Foreskin keratinocyte (primary cell): ENCODE measurements at places on chromosomes 12 and 14. TPM values are rescaled to one million over a fixed set of nuclear protein-coding genes. Genes with fewer than 3 reads are reported as not detected.

The EDDM3A gene
- total RNA-seq = not detected in 2 replicates

The C12orf54 gene
- 4.3 and 5.7 TPM in 2 replicates for total RNA-seq

The LRP1-AS gene
- not detected in 2 replicates for total RNA-seq

The RBM23 gene
- total RNA-seq = 42.4 and 47.2 TPM in 2 replicates

The SLCO1B3 gene
- not detected in 2 replicates for total RNA-seq
